SK-N-SH (cell line): ENCODE measurements at places on chromosomes 3 and 15. TPM values are rescaled to one million over a fixed set of nuclear protein-coding genes. Genes with fewer than 3 reads are reported as not detected.
A peak's percentile ranks its signal among the peaks of the same experiment; 100 is the strongest.

C3orf85 gene
- polyA plus RNA-seq = not detected in 2 replicates

DNA sequence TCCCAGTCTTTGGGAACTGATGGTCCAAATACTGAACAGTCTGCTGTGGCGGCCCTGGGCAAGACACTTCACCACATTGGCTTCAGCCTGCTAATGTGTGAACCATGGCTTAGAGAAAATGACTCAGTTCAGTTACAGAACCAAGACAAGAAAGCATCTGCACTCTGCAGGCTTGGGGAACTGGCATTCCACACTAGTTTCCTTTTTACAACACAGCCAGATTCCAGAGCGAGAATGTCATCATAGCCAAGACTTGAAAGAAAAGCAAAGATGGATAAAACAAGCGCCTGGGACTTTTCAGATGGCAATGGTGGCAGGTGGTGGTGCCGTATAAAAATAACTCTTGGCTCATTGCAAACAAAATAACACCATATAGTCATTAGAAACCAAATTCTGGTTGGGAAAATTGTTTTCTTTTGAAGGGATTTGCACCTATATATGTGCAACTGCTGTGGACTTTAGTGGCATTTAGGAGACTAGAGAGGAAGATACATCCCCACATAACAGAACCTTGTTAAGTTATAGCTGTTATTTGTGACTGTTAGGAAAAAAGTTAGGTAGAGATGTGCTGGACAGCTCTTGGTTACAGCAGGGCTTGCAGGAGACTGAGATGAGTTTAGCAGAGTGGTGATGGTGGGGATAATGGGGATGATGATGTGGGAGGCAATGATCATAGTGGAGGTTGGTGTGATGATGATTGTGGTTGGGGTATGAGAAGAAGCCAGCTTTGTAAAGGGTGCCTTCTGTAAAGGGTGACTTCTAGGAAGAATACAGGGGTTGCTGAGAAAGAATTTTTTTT lies 273.6 kb downstream of the THRB start:
- no peak for DNase-seq

RFX7 gene
- 2.7 and 3.5 TPM in 2 replicates for polyA plus RNA-seq

DNA sequence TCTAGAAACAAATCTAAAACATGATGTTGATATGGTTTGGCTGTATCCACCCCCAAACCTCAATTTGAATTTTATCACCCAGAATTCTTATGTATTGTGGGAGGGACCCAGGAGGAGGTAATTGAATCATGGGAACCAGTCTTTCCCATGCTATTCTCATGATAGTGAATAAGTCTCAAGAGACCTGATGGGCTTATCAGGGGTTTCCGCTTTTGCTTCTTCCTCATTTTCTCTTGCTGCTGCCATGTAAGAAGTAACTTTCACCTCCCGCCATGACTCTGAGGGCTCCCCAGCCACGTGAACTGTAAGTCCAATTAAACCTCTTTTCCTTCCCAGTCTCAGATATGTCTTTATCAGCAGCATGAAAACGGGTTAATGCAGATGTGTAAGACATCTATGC lies 232.7 kb upstream of the ONECUT1 start:
- no peak for DNase-seq

DNA sequence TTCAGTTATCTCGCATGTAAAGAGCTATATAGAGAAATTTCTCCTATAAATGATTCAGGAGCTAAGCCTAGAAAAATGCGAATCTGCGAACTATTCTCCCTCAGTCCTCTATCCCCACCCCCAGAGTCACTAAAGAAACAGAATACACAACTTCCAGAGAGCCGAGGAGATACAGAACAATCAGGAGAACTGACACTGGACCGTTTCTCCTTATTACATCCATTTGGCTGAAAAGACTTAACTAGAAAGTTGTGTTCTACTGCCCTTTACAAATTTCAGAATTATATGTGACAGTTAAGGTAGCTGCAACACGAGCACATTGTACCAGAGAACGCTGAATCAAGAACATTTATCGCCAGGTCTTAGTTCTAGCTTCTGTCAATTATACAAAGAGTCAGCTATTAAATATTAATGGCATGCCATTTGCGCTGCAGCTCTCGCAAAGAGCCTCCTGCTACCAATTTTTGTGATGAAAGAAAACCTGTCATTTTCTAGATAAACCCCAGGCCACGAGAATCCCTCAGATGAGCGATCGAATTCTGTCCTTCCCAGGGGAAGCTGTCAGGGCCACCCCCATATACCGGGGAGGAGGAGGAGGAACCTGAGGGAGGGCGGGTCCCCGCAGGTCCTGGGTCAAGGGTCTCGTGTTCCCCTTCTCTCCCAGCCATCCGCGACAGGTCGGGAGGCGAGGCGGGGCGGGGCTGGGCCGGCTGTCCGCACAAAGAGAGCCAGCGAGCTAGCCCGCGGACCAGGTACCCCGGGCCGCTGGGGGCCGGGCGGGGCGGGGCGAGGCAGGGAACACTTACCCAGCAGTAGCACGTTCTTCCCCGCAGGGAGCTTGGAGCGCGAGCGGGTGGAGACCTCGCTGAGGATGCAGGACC lies 878 bp downstream of the DYNC1LI1 start:
- peak; percentile 77 for DNase-seq

- no peak for DNase-seq
These were observed 573.6 kb upstream of the GRM7 start for GRCh38 chr3:6287088-6287875.
